ENCODE measurements at places on chromosomes 6 and 20.
A peak's percentile ranks its signal among the peaks of the same experiment; 100 is the strongest.

DNA sequence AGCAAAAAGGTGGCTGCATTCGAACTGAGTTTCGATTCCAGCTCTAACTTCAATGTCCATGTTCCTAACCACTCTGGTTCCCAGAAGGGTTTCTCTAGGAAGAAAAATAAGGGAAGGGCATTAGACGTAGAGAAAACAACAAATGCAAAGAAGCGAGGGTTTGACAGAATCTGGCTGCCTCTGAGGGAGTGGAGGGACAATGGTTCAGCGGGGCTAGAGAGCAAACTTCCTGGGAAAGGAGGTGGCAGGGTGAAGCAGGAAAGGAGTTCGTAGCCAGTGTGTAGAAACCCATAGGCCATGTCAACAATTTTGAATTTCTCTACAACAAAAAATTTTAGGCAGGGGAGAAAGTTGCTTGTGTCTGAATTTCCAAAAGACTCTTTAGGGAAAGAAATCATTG is 14.5 kb upstream of the DNAAF9 start:
- H3K4me1 ChIP-seq: no peaks in the 10 kb centered on the region
- no peak overlapping the region for H3K27ac ChIP-seq
- DNase-seq: no peak
- H3K36me3 ChIP-seq: no peaks in the 10 kb centered on the region

DNA sequence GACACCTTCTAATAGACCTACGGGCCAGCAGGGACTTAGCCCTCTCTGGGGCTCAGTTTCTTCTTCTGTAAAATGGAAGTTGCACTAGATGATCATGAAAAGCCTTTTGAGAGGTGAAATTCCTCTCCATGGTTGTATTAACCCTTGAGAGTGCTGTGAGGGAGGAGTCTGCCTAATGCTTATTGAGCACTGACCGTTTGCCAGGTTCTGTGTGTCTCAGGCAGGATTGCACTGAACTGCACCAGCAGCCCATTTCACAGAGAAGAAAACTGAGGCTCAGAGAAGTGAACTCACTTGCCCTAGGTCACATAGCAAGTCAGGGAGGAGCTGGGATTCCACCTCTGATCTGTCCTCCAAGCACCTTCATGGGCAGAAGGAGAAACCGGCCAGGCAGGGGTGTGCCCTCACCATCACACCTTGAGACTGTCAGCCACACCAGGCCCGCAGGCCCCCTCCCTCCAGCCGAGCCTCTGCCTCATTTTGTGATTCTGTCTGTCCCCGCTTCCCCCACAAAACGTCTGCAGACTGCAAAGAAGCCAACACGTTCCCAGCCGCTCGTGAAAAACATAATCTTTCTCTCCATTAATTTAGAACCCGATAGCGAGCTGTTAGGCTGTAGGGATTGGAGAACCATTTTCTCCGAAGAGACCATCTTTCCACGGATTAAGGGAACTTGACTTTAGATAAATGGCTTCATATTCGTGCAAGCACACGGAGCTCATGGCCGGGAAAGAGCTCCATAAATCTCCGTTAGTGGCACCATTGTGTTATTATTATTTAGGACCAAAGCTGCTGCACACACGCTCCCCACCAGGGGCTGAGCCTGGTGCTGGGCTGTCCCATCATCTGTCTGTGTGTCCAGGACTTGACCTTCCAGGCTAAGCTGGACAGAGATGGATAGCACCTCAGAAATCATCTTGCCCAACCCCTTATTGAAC is 46.0 kb downstream of the KIAA1755 start:
- peaks cover 57% of the 10 kb centered on the region for H3K4me1 ChIP-seq
- no peak overlapping the region for H3K4me3 ChIP-seq
- no peaks in the 10 kb centered on the region for H3K27me3 ChIP-seq
- DNase-seq: no peak
- no peak overlapping the region for H3K27ac ChIP-seq
- H3K36me3 ChIP-seq: no peaks in the 10 kb centered on the region

GRCh38 chr20:11867291-11867919 is 50.3 kb upstream of the BTBD3 start:
- H3K4me3 ChIP-seq: no peak overlapping the region
- H3K36me3 ChIP-seq: no peaks in the 10 kb centered on the region
- H3K27ac ChIP-seq: no peak overlapping the region

- H3K36me3 ChIP-seq: no peaks in the 10 kb centered on the region
- no peak overlapping the region for H3K4me3 ChIP-seq
- no peak for DNase-seq
- no peaks in the 10 kb centered on the region for H3K4me1 ChIP-seq
- no peaks in the 10 kb centered on the region for H3K27me3 ChIP-seq
Measured at GRCh38 chr20:63238514-63239125, 2.9 kb downstream of the BIRC7 start.

- no peak overlapping the region for H3K27ac ChIP-seq
- H3K27me3 ChIP-seq: no peaks in the 10 kb centered on the region
- no peaks in the 10 kb centered on the region for H3K36me3 ChIP-seq
- H3K4me1 ChIP-seq: no peaks in the 10 kb centered on the region
- no peak overlapping the region for H3K4me3 ChIP-seq
Measured at GRCh38 chr6:161270116-161270515, 3.7 kb downstream of the AGPAT4 start.

GRCh38 chr6:357261-357790 is 34.2 kb upstream of the IRF4 start:
- no peak overlapping the region for H3K27ac ChIP-seq
- no peak for DNase-seq
- no peaks in the 10 kb centered on the region for H3K27me3 ChIP-seq
- H3K4me1 ChIP-seq: no peaks in the 10 kb centered on the region
- no peaks in the 10 kb centered on the region for H3K36me3 ChIP-seq

GRCh38 chr6:158033077-158033750 is 51.6 kb downstream of the SYNJ2 start:
- peaks cover 22% of the 10 kb centered on the region for H3K36me3 ChIP-seq
- DNase-seq: peak; percentile 61
- no peaks in the 10 kb centered on the region for H3K27me3 ChIP-seq
- H3K27ac ChIP-seq: peak overlapping the region; percentile 17
- no peak overlapping the region for H3K4me3 ChIP-seq

DNA sequence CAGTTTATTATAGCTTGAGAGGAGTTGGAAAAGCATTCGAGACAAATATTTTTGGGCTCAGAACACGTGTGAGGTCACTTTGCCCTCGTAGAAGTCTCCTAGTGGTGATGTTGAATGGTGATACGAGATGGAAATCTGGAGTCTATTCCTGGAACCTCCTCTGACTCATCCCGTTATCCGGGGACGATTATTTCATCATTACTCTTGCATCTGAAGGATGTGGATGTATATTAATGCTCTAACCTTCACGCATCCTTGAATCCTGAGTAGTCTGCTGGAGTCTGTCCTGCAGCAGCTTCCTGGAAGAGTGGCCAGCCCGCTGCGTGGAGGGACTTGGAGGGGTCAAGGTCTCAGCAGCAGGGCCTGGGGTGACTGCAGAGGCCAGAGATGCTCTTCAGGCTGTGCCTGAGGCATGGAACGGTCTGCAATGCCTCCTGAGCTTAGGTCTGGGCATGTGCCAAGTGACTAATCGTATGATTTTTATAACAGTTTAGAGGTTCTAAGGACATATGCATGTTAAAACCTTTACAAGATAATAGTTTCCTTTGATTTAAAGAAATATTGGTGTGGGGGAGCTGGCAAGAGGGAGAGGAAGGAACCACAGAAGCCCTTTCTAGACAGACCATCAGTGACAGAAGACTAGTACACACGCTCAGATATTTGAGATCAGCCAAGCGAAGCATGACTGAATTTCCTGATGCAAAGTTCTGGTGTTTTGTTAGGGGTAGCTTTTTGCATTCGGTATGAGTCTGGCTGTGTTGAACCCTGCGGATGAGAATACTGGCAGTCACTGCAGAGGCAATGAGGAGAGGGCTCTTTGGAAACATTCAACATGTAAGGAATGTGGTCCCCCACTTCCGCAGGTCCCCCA is 400.2 kb downstream of the QKI start:
- H3K27me3 ChIP-seq: peaks cover 3% of the 10 kb centered on the region
- H3K4me3 ChIP-seq: no peak overlapping the region
- H3K27ac ChIP-seq: no peak overlapping the region
- peak; percentile 28 for DNase-seq
- H3K36me3 ChIP-seq: no peaks in the 10 kb centered on the region
- H3K4me1 ChIP-seq: no peaks in the 10 kb centered on the region

GRCh38 chr20:61649860-61650162 is 397.8 kb downstream of the CDH4 start:
- H3K36me3 ChIP-seq: no peaks in the 10 kb centered on the region
- no peak for DNase-seq
- H3K4me3 ChIP-seq: no peak overlapping the region
- no peaks in the 10 kb centered on the region for H3K4me1 ChIP-seq
- H3K27ac ChIP-seq: no peak overlapping the region
- no peaks in the 10 kb centered on the region for H3K27me3 ChIP-seq

- no peaks in the 10 kb centered on the region for H3K36me3 ChIP-seq
- no peak for DNase-seq
- no peaks in the 10 kb centered on the region for H3K4me1 ChIP-seq
Measured at GRCh38 chr6:53811082-53811481, 16.3 kb downstream of the LRRC1 start.

GRCh38 chr6:167588181-167588919 is 238.4 kb upstream of the AFDN start:
- H3K4me3 ChIP-seq: no peak overlapping the region
- DNase-seq: no peak
- H3K36me3 ChIP-seq: no peaks in the 10 kb centered on the region
- peak overlapping the region; percentile 13 for H3K27ac ChIP-seq

- H3K36me3 ChIP-seq: no peaks in the 10 kb centered on the region
- H3K27me3 ChIP-seq: no peaks in the 10 kb centered on the region
- no peak for DNase-seq
- H3K4me1 ChIP-seq: no peaks in the 10 kb centered on the region
- no peak overlapping the region for H3K27ac ChIP-seq
Measured at GRCh38 chr20:6530254-6530653, 237.2 kb upstream of the BMP2 start.

- H3K27me3 ChIP-seq: no peaks in the 10 kb centered on the region
- no peak for DNase-seq
- H3K4me3 ChIP-seq: peak overlapping the region; percentile 95
Measured at GRCh38 chr6:11538819-11539468, 1.4 kb downstream of the TMEM170B start.

DNA sequence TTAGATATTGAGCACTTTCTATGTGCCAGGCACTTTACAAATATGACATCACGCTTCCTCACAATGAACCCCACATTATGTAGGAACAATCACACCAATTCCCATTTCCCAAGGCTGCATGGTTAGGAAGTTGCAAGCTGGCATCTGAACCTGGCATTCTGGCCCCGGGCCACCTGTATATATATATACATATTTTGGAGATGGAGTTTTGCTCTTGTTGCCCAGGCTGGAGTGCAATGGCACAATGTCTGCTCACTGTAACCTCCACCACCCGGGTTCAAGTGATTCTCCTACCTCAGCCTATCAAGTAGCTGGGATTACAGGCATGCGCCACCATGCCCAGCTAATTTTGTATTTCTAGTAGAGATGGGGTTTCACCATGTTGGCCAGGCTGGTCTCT is 30.4 kb downstream of the SRC start:
- no peak for DNase-seq
- no peaks in the 10 kb centered on the region for H3K27me3 ChIP-seq
- H3K4me1 ChIP-seq: no peaks in the 10 kb centered on the region
- H3K36me3 ChIP-seq: no peaks in the 10 kb centered on the region

DNA sequence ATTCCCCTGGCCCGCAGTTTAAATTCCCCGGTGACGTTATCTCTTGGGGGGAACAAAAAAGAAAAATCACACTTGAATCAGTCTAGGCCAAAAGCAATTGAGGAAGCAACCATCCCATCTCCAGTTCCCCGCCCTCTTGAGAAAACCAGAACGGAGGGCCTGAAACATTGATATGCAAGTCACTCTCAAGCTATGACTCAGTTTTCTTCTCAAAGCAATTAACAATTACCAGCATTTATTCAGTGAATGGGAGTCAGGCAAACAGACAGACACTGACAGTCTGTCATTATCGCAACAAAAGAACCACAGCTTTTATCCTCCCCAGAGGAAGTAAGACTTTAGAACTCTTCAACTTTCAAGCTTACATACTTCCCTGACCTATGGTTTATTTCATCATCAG is 100.9 kb downstream of the OPRM1 start:
- DNase-seq: no peak
- H3K4me3 ChIP-seq: no peak overlapping the region
- no peak overlapping the region for H3K27ac ChIP-seq
- H3K4me1 ChIP-seq: no peaks in the 10 kb centered on the region
- no peaks in the 10 kb centered on the region for H3K36me3 ChIP-seq

- DNase-seq: no peak
- no peaks in the 10 kb centered on the region for H3K27me3 ChIP-seq
- H3K4me3 ChIP-seq: no peak overlapping the region
- no peaks in the 10 kb centered on the region for H3K36me3 ChIP-seq
Measured at GRCh38 chr6:130183271-130184222, 39.2 kb downstream of the SAMD3 start.

GRCh38 chr6:38997128-38997761 is 51.3 kb upstream of the GLP1R start:
- DNase-seq: no peak
- H3K27ac ChIP-seq: no peak overlapping the region
- H3K27me3 ChIP-seq: peaks cover 15% of the 10 kb centered on the region
- no peaks in the 10 kb centered on the region for H3K36me3 ChIP-seq

DNA sequence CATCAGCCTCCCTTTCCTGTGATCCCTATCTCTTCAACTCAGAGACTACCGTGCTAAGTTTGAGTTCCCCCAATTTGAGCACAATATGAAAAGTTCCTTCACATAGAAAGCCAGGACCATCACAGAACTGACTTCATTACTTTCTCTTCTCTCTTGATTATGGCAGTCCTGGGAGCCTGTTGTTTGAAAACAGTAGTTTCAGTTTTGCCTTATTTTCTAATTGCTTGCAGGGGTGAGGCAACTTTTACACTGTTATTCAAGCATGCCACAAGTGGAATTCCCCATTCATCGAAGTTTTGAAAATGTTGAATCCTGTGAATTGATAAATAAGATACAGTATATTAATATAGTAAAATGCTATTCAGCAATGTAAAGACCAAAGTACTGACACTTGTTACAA is 569.7 kb upstream of the MARCKS start:
- no peaks in the 10 kb centered on the region for H3K27me3 ChIP-seq
- no peaks in the 10 kb centered on the region for H3K4me1 ChIP-seq
- H3K4me3 ChIP-seq: no peak overlapping the region
- no peak for DNase-seq

- no peak overlapping the region for H3K27ac ChIP-seq
- no peaks in the 10 kb centered on the region for H3K4me1 ChIP-seq
- no peaks in the 10 kb centered on the region for H3K27me3 ChIP-seq
- no peak overlapping the region for H3K4me3 ChIP-seq
Measured at GRCh38 chr6:44104481-44105021, 22.7 kb downstream of the MRPL14 start.

DNA sequence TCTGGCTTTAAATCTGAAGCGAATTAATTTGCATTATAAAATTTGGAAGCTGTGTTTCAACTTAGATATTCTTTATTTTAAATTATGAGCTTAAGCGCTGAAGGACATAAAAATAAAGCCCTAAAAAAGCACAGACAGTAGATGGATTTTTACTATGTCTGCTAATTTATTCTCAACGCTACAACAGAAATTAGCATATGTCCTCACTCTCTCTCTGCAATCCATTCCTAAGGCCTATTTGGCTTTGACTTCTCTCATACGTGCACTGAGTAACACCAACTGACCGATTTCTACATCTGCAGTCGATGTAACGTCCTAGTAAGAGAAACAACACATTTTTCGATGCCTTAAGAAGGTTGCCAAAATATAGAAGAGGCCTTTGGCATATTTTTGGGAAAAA is 23.7 kb downstream of the HEBP2 start:
- no peak overlapping the region for H3K27ac ChIP-seq
- H3K4me3 ChIP-seq: no peak overlapping the region
- H3K4me1 ChIP-seq: no peaks in the 10 kb centered on the region
- H3K36me3 ChIP-seq: no peaks in the 10 kb centered on the region
